Iris pigment epithelial cell (primary cell): ENCODE measurements at places on chromosomes 3 and 15.

GRCh38 chr3:193757457-193757856 lies 164.4 kb downstream of the OPA1 start:
- DNase-seq: no peak

DNA sequence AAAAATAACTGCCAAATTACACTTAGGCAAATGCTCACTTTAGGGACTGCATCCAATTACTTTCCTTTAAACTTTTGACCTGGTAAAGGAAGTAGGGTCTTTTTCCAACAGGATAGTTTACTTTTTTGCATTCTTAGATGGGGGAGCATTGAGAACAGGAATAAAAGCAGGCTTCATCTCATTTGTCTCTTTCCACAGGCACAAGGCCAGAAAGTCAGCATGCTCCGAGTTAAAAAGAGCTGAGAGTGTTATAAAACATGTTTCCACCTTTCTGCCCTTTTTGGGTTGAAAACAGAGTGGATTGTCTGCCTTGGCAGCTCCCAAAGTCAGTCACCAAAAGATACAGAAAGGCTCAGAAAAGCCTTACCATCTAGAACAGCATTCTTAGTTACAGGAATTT lies 404.9 kb upstream of the ALCAM start:
- DNase-seq: peak; percentile 6

GRCh38 chr15:64919721-64920120 lies 8.0 kb downstream of the ANKDD1A start:
- no peak for DNase-seq

DNA sequence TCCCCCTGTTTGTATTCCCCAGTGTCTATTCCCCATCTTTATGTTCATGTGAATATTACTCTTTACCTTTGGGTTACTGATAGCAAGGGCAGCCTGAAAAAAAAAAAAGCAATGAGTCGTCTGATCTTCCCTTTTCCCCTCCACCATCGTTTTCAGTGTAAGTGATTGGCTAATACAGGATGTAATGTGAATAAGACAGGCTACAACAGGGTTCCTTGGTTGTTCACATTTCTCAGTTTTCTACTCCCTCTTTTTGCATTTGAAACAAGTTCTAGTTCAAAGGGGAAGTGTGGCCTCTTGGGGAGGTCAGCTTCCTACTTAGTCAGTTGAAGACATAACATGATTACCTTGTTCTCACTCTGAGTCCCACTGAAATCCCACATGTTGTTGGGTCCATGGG lies 278.0 kb upstream of the TRIM42 start:
- no peak for DNase-seq

- no peak for DNase-seq
These were observed 14.8 kb downstream of the TNK2 start for GRCh38 chr3:195893516-195893915.

GRCh38 chr15:66721020-66721419 lies 19.0 kb downstream of the SMAD6 start:
- DNase-seq: no peak

GRCh38 chr15:41487802-41488201 lies 5.9 kb upstream of the ITPKA start:
- no peak for DNase-seq

DNA sequence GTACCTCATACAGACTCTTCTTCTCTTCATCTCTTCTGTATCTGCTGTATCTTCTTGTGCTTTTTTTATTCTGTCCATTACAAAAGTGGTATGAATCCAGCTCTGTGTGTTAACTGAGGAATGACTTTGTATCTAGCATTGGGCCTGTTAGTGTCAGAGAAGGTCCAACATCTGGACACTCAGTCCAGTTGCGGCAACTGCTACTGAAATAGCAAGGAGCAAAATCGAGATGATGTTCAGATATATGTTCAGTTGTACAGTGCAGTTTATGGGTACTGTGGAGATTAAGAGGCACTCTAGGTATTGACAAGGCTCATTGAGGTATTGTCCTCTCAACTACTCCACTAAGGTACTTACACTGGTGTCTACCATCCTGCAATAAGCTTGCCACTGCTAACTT lies 42.6 kb downstream of the KLHDC8B start:
- DNase-seq: no peak

- DNase-seq: no peak
These were observed 35.0 kb upstream of the MEX3B start for GRCh38 chr15:82080774-82081173.
